ENCODE measurements at places on chromosomes 5 and 9. TPM values are rescaled to one million over a fixed set of nuclear protein-coding genes. Genes with fewer than 3 reads are reported as not detected.

DNA sequence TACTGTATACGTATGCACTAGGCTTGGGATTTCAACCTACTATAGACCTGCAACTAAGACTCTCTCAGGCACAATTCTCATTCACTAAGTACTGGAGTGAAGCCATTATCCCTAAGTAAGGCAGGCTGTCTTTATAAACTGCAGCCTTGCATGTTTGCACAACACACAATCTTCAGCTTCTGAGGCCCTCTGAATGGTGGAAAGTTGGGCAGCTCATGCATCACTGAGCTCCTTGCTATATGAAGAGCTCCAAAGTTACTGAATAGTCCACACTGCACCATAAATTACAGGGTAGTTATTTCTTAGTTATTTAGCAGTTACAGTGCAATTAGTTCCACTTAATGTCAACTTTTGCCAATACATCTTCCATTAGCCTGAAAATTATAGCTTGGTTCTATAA, 384.6 kb downstream of the BRINP1 start:
- DNase-seq = no peak

- peak; percentile 70 for DNase-seq
Measured at GRCh38 chr9:88173378-88173999, 35.2 kb upstream of the SPATA31C2 start.

- DNase-seq = no peak
Measured at GRCh38 chr9:127018935-127019334, 103.5 kb downstream of the ANGPTL2 start.

The ZDHHC11B gene
- total RNA-seq = 0.16 TPM

The WDR38 gene
- total RNA-seq = not detected

GRCh38 chr5:21701317-21701716, 1151.8 kb downstream of the CDH12 start:
- no peak for DNase-seq

The ABCA2 gene
- 14.6 TPM for total RNA-seq

GRCh38 chr5:139050432-139050831, 147.7 kb downstream of the SIL1 start:
- no peak for DNase-seq

DNA sequence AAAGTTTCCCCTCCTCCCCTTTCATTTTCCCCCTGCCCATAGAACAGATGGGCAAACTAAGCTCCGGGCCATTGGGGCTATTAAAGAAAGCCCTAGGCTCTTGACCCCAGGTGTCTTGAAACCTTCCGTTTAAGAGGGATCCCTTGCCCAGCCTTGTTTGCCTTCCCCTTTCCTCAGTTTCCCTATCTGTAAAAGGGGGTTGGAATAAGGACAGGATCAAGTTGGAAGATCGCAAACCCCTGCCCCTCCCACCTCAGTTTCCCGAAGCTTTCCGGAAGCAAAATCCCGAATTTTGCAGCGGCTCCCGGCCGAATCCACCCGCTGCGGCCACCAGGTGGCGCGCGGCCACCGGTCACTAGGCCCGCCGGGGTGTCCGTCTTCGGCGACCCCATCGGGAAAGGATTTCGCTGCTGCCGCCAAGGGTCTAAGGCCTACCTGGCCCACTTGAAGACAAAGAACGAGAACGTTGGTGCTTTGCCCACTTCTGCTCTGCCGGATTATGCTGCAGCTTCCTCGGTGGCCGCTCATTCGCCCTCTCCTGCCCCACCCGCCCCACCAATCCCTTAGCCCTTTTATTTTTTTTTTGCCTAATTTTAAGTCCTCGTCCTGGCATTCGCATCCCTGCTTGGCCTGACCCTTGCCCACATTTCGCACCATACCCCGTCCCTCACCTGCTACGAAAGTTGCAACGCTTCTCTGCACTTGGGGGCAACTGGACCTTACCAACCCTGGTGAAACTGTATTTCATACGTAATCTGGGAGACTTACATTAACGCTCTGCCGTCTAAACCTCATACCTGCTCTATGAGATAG, 962 bp upstream of the NR6A1 start:
- DNase-seq = peak; percentile 86

DNA sequence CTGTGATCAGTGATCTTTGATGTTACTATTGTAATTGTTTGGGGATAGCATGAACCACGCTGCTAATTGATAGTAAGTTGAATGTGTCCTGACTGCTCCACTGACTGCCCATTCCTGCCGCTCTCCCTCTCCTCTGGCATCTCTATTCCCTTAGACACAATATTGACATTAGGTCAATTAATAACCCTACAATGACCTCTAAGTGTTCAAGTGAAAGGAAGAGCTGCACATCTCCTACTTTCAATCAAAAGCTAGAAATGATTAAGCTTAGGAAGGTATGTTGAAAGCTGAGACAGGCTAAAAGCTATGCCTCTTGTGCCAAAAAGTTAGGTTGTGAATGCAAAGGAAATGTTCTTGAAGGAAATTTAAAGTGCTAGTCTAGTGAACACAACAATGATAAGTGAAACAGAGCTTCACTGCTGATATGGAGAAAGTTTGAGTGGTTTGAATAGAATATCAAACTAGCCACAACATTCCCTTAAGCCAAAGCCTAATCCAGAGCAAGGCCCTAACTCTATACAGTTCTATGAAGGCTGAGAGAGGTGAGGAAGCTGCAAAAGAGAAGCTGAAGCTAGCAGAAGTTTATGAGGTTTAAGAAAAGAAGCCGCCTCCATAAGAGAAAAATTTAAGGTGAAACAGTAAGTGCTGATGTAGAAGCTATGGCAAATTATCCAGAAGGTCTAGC, 12.9 kb downstream of the CLINT1 start:
- no peak for DNase-seq

GRCh38 chr5:140221697-140222223, 46.8 kb downstream of the CYSTM1 start:
- no peak for DNase-seq

DNA sequence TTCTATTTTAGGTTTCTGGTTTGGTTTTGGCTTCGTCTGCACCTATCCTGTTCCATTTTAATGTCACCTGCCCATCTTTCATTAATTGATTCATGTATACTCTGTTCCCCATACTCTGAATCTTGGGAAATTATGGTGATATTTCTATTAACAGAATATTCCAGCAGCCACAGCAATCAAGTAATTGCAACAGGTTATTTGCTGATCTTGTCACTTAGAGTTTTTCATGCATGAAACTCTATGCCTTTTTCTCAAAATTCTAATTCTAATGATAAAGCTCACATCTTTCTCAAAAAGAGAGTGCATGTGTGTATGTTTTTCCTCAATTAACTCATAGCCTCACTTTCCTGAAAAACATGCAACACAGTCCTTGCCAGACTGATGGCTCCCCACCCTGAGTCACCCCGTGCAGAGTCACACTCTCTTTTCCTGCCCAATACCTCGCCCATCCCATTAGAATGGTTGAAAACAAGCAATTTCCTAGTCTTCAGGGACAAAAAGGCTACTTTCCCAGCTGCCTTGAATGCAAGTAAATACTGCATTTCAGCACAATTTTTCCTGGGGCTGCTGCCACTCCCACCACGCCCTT, 15.6 kb downstream of the GFRA3 start:
- DNase-seq = no peak

GRCh38 chr9:79325501-79325900, 246.3 kb upstream of the TLE4 start:
- no peak for DNase-seq

The PTGES gene
- 26.4 TPM for total RNA-seq

- no peak for DNase-seq
Measured at GRCh38 chr9:99980598-99980997, 74.1 kb downstream of the STX17 start.

GRCh38 chr9:91465420-91465819, 41.8 kb upstream of the NFIL3 start:
- DNase-seq = no peak

DNA sequence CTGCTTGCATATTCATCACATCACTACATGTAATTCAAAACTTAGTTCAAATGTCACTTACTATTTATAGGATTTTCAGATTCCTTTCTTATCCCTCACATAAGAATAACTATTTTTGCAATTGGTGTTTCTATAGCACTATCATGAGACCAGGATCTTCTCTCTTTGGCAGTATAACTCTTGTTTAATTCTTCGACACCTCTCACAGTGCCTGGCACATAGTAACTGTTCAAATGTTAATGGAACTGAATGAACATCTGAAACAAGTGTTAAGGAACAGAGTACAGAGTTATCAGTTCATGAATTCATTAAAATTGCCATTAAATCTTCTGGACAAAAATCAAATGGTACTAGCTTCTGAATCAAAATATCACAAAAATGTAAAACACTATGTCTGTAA, 40.0 kb downstream of the FBXL17 start:
- DNase-seq = no peak

- DNase-seq = no peak
Measured at GRCh38 chr5:77086368-77086688, 757 bp downstream of the ZBED3 start.

GRCh38 chr5:86970361-86970760, 297.3 kb upstream of the RASA1 start:
- DNase-seq = no peak

GRCh38 chr5:95382801-95383200, 8.4 kb upstream of the FAM81B start:
- no peak for DNase-seq

- DNase-seq = no peak
Measured at GRCh38 chr9:69323861-69324260, 1.2 kb upstream of the ENTREP1 start.

GRCh38 chr9:35273591-35273990, 111.8 kb downstream of the UNC13B start:
- no peak for DNase-seq

DNA sequence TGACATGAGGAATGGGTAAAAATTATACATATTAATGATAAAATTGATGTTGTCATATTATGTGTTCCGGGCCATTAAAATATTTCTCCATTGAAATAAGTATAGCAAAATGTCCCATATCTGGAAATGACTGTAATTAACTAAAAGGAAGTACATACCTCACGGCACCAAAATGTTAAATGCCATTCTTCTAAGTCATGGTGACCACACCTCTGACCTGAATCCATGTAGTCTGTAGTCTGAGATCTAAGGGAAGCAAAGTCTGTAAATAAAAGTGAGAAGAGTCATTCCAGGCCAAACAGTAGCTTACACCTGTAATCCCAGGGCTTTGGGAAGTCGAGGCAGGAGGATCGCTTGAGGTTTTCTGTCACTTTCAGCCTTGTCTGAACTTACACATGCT, 8.7 kb upstream of the GDA start:
- no peak for DNase-seq

DNA sequence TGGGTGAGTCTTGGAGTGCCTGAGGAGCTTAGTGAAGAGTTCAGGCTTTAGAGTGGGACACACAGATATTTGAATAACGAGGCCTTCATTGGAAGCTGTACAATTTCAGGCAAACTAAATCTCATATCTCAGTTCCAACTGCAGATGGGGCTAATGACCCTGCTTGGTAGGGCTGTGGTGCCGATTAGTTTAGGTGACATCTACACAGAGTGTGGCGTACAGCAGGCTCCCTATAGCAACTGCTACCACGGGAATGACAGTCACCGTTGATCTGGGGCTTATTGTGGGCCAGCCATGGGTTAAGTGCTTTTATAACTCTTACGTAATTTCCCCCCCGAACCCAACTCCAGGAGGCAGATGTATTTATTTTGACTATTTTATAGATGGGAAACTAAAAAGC, 70.8 kb downstream of the FAT2 start:
- DNase-seq = no peak

DNA sequence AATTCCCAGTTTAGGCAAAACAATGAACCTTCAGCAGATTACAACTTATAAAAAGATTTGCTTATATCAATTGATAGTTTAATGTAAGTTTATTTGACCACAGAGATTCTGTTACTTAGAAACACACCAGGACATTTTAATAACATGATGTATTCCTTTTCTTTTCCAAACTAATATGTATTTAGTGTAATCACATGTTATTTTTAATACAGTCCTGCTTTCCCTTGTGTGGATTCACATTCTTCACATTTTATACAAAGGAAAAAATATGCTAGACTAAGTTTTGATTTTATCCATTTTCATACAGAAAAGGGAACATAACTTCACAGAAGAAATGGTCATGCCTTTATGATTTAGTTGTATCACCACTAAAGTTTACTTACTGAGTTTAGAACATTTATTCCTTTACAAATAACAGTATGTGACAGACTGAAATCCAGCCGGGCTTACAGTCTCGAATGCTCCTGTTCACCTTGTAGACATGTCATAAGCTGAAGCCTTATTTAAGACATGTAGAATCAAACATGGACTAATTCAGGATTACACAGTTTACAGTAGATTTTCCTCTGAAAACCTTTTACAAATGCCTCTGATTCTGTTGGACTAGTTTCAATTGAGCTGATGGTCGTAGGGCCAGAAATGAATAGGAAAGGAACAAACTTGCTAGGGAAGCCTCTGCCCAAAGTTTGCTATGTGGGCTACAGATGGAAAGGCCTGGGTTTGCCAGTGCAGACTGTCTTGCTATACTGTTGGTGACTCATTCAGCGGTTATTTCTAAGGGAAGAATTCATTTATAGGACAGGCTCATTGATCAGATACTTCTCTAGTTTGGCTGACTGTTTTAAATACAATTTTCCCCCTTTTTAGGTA, 6.6 kb upstream of the ASPN start:
- no peak for DNase-seq

- no peak for DNase-seq
Measured at GRCh38 chr9:21141427-21141882, at the start of gene IFNW1. TSS of gene IFNW1 (minus strand) at chr9:21141832. CDS start at chr9:21141570, 262 bp downstream.

- DNase-seq = no peak
Measured at GRCh38 chr5:39009280-39009679, 64.9 kb downstream of the RICTOR start.

The URM1 gene
- total RNA-seq = 33.8 TPM

GRCh38 chr9:12777121-12778022, 2.6 kb downstream of the LURAP1L start:
- DNase-seq = no peak

DNA sequence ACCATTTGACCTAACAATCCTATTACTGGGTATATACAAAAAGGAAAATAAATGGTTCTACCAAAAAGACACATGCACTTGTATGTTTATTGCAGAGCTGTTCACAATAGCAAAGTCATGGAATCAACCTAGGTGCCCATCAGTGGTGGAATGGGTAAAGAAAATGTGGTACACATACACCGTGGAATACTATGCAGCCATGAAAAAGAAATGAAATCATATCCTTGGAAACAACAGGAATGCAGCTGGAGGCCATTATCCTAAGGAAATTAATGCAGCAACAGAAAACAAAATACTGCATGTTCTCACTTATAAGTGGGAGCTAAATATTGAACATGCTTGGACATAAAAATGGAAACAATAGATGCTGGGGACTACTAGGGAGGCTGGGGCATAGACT, 534.1 kb upstream of the SGCD start:
- DNase-seq = no peak

The NPR3 gene
- 18.9 TPM for total RNA-seq

The MSX2 gene
- total RNA-seq = 28.8 TPM

DNA sequence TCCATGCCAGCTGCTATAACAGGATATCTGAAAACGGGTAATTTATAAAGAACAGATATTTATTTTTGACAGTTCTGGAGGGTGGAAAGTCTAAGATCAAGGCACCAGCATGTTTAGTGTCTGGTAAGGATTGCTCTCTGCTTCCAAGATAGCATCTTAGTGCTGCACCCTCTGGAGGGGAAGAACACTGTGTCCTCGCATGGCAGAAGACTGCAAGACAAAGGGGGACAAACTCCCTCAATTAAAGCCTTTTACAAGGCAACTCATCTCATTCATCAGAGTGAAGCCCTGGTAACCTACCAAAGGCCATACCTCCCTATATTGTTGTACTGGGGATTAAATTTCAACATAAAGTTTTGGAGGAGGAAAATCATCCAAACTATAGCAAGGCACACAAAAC, 298.9 kb upstream of the EDIL3 start:
- DNase-seq = no peak

The PCDHGB7 gene
- 6.9 TPM for total RNA-seq

Measured in hepatocyte (in vitro differentiated cells).